NCI-H460 (cell line): ENCODE measurements at places on chromosomes 16 and 17.

DNA sequence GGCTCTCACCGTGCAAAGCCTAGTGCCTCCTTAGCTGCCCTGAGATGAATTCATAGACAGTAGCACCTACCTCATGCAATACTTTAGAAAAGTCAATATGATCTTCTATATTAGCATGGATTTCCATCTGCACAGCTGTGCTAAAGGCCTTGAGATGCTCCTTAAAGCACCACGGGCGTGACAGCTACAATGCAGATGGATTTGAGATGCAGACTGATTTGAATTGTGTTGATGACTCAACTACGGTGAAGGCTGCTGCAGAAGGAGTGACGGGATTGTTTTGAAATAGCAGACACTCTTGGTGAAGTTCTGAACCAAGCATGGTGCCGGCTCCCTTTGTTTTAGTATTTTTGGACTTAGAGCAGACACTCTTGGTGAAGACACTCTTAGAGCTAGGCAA is 88.2 kb downstream of the SPECC1 start:
- no peak for DNase-seq

GRCh38 chr16:14061732-14062259 is 9.3 kb upstream of the MRTFB start:
- no peak for DNase-seq

DNA sequence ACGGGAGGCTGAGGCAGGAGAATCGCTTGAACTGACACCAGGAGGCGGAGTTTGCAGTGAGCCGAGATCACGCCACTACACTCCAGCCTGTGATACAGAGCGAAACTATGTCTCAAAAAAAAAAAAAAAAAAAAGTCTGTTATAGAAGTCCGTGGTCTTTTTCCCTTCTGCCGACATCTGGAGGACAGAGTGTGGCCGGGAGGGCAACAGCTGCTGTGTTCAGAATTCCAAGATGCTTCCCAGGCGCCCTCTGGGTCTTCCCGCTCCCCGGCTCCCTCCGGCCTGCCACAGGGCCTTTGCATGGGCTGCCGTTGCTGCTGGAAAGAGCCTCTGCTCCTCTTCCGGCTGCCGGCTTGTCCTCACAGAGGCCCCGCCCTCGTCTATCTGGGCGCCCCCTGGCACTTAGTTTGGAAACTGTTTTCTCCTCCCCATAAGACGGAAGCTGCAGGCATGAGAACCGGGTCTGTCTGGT is 2.4 kb upstream of the CACNA1H start:
- peak; percentile 36 for DNase-seq

GRCh38 chr17:48637323-48638260 is 11.4 kb upstream of the HOXB9 start:
- DNase-seq: no peak

DNA sequence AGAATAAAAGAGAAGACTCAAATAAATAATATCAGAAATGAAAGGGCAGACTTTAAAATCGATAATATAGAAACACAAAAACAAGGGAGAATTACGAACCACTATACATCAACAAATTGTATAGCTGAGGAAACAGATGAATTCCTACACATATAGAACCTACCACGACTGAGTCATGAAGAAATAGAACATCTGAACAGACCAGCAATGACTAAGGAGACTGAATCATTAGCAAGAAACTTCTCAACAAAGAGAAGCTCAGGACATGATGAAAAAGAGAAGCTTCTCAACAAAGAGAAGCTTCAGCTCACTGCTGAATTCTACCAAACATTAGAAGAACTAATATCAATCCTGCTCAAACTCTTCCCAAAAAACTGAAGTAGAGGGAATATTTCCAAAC is 255.9 kb downstream of the CEP112 start:
- DNase-seq: no peak

DNA sequence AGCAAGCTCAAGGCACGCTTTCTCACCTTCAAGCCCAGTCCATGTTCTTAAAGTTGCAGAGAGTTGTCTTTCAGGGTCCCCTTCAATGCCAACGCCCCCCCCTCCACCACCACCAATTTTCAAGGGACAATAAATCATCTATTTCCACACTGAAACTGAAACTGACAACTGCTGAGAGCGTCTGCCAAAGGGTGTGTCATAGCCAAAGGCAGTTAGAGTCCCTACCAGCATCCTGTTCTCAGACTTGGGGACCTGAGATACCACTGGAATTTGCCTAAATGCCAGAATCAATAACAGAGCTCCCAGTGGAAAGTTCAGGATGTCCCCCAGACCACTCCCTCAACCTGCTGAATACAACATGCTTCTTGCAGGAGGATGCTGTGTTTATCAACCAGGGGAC is 133.2 kb upstream of the SOX9 start:
- no peak for DNase-seq

GRCh38 chr17:47918006-47918405 is 22.0 kb downstream of the SP2 start:
- no peak for DNase-seq

DNA sequence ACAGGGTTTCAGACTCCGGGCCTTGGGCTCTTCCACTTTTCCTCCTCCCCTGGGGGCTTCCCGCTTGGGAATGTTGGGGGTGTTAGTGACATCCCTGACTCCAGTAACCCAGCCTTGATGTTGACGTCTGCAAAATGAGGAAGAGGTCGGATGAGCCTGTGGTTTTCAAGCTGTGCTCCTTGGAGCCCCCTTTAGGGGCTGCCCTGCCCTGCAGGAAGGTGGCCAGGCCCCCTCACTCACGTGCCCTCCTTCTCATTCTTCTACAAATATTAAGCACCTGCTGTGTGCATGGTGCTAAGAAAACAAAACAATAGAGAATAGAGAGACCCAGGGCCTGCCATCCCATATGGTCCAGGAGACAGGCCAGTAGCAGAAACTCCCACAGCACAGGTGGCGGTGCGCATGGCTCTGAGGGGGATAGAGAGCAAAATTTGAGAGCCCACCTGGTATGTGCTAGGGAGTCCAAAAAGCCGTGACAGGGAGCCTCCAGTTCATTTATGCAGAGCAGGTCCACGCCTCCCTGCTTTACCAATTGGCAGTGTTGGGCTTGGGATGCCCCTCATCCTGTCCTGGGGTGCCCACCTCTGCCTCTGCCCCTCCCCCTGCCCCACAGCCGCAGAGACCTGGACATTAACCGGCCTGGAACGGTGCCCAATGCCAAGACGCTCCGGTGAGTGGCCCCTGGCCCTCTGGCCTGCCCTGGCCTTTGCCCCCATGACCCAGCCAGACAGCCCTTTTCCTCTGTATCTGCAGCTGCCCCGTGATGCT is 7.4 kb downstream of the NDRG4 start:
- no peak for DNase-seq

DNA sequence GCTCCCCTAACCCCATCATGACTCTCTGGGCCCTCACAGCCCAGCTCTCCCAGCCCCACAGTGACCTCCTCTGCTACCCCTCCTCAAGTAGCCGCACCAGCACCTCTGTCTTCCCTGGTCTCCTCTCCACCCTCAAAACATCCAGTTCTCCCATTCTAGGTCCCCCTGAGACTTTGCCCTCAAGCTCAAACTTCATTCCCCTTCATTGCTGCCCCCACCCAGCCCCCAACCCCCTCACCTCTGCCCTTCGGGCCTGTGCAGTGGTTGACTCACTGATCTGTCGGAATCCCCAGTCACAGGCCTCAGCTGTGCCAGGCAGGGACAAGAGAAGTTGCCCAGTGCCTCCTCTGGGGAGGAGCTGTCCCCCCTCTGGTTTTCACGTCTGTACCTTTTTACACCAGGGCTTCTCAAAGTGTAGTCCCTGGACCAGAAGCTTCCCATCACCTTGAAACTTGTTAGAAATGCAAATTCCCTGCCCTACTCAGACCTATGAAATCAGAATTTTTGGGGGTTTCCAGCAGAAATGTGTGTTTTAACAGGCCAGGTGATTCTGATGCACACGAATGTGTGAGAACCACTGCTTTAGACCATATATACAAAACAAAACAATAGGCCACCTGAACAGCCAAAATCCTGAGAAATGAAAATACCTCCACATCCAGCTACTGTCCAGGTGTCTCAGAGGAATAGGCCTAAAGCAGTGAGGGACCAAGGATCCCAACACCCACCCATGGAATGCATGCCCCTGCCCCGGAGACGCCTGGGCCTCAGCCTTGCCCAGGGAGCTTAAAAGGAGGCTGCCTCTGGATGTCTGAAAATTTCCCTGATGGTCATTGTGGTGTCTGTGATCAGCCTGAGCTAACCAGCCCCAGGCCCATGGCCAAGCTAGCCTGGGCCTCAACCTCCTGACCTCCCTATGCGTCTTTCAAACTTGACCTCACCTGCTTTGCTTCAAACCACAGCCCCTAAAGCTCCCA is 853 bp upstream of the DOK4 start:
- DNase-seq: no peak

DNA sequence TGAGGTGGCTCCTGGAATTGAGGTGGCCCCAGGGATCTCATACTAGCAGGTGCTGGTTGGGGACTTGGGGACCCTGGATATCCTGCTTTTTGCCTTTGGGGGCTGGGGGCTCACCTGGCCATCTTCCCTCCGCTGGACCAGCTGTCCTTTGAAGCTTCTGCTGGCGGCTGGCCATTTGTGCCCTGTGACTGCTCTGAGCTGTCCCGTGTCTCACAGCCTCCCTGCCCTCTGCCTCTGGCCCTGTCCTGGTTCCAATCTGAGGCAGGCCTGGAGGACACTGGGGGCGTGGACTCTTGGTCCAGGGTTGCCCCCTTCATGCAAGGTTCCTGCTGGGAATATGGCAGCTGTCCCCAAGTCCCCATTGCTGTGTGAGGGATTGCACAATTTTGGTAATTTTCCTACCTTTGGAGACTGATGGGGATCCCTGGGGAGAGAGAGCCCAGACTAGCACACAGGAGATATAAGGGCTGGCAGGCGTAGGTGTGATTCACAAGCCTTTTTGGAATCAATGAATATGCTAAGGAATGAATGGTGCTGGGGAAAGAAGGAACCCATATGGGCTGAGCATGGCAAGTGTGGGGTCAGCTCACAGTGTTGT is 19.2 kb downstream of the ADCY7 start:
- no peak for DNase-seq

GRCh38 chr17:71472809-71473789 is 647.7 kb upstream of the SOX9 start:
- peak; percentile 56 for DNase-seq

DNA sequence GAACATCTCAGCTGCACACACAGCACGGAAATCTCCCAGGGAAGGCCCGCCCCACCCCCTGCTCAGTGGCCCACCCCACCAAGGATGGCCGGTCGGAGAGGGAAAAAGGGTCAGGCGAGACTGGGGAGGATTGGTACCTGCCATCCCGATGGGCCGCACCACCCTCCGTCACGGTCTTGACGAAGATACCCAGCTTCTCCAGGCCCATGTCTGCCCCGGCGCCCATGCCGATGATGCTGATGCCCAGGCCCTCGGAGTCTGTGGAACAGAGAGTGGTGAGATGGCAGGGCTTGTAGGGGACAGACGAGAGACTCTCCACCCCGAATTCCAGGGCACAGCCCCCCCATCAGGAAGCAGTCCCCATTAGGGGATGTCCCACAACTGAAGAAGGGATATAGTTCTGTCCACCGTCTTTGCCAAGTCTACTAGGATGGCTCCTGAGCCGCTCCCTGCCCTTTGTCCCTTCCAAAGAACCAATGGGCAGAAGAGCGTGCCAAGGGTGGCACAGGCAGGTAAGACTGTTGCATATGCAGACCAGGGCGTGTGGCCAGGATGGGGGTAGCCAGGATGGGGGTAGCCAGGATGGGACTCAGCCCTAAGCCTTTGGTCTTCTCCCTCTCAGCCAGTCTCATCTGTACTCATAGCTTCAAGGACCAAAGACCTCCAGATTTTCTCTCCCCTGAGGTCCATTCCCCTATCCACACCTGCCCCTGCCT is 6.9 kb downstream of the PPP1R9B start:
- no peak for DNase-seq
